Astrocyte of the spinal cord (primary cell): ENCODE measurements at places on chromosomes 13 and 19.

GRCh38 chr13:37476874-37477273 lies 121.7 kb downstream of the POSTN start:
- DNase-seq: no peak

DNA sequence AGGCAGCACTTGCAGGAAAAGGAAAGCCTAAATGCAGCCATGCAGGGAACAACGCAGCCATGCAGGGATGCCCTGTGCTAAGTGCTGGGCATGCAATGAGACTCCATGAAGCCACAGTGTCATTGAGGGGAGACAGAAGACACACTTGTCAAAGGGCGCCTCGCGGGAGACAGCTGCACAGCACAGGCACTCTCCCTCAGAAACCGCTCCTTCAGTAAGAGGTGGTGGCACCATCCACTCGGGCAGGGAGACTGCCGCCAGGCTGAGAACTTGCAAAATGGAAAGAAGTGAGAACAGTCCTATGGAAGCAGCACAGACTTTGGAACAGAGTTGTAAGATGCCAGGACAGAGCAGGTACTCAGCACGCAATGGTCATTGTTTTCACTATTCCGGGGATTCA lies 51.1 kb downstream of the GGACT start:
- DNase-seq: no peak

- DNase-seq: no peak
These were observed 92.0 kb downstream of the KCTD15 start for GRCh38 chr19:33888665-33889064.

DNA sequence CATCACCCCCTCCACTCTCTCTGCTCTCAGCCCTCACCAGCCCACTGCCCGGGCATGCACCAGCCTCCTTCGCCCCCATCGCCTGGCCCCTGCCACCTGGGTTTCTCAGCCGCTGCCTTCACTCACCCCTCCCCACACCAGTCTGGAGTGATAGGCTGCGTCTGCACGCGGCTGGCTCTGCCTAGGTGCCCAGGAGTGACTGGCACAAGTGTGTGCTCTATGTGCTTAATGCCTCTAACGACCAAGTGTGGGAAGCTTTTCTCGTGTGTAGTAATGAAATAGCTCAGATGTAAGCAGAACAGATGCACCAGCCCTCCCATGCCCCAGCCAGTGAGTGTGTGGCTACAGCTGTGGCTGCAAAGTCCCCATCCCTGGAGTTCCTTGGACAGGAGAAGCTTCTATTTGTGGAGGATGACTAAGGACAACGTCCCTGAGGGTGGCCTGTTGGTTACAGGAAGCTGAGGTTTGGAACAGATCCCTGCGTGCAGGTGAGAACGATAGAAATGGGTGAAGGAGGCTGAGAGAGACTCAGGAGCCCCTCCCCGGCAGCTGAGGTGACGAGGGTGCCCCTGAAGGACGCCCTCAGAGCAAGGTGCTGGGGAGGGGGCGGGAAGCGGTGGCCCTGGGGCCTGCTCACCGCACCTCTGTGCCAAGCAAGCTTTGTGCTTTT lies 35.6 kb downstream of the ATP11A start:
- no peak for DNase-seq

DNA sequence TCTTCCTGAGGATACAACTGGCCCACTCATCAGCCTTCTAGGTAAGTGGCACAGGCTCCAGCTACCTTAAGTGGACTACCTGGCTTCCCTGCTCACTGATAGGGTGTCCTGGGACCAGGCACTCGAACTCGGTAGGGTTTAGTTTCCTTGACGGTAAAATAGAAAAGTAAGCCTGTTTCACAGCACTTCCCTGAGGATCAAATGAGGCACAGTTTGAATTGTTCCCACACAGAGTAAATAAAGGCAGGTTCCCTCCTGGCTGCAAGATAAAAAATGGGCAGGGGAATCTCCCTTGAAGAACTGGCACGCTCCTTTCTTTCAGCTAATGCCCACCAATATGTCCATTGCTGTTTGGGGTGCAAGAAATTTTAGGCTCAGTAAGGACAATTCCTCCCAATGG lies 1.1 kb upstream of the FAM124A start:
- no peak for DNase-seq

GRCh38 chr19:35585848-35586247 lies at the start of gene PMIS2:
TSS of gene PMIS2 (plus strand) at chr19:35586173. CDS start at chr19:35586260, 87 bp downstream.
- DNase-seq: no peak

- no peak for DNase-seq
These were observed 558 bp upstream of the PPAN start for GRCh38 chr19:10105509-10106099.

- no peak for DNase-seq
These were observed 320.2 kb downstream of the TBC1D4 start for GRCh38 chr13:75161804-75162203.

DNA sequence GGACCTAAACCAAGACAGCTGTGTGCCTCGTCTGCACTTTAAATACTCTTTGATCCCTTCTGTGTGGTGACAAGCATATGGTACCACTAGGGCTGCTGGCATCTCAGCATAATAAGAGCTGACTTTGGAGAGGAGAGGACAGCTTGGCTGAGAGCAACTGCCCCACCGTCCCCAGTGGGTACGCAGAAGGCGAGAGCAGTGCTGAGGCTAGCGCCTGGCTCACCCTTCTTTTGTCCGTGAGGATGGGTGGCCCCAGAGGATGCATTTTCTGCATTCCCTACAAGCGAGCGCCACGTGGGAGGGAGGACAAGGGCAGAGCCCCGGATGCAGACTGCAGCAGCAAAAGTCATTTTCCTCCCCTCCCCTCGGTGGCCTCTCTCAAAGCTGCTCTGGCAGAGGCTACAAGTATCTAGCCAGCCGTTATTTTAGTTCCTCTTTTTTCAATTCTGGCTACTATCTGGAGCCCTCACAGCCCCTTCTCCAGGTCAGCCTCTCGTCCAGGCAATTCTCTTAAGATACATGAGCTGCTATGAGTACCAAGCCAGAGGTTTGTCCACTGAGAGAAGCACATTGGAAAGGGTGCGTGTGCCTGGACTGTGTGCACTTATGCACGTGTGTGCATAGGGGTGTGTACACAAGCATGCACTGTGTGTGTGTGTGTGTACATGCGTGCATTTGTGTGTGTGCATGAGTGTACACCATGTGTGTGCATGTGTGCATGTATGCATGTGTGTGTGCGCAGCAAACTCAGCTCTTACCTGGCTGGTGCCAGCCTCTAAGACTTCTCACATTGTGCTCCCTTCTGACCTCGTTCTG lies 51.3 kb downstream of the RAB20 start:
- no peak for DNase-seq

DNA sequence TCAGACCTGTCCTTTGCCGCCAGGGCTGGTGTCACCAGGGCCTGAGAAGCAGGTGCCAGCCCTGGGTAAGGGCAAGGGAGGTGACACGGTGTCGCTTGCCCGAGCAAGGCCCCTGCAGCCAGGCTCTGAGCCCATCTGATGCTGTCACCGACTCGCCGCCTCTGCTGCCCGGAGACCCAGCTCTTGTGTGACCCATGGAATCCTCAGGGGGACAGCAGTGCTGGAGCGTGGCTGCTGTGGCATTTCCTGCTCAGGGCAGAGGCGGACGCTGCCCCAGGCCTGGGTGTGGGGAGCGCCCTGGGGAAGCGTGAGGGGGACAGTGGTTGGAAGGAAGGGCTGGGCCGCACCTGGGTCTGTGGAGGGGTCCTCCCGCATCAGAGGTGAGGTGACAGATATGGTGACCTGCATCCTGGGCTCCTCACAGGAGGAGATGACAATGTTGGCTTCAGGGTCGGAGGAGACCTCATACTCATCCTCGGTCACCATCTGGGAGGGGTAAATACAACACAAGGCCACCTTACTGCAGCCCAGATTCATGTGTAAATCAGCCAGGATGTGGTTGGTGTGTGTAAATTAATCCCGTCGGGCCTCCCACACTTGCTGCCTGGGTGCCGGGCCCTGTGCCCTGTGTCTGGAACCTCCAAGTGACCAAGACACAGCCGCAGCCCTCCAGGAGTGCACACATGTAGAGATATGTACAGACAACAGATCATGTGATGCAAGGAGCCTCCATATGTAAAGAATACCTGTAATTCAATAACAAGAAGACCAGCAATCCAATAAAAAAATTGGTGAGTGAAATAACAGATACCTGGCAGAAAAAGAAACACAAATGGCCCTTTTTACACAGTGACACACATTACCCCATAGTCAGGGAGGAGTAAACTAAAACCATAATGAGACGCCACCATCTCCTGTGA lies 27.6 kb upstream of the MATK start:
- no peak for DNase-seq

DNA sequence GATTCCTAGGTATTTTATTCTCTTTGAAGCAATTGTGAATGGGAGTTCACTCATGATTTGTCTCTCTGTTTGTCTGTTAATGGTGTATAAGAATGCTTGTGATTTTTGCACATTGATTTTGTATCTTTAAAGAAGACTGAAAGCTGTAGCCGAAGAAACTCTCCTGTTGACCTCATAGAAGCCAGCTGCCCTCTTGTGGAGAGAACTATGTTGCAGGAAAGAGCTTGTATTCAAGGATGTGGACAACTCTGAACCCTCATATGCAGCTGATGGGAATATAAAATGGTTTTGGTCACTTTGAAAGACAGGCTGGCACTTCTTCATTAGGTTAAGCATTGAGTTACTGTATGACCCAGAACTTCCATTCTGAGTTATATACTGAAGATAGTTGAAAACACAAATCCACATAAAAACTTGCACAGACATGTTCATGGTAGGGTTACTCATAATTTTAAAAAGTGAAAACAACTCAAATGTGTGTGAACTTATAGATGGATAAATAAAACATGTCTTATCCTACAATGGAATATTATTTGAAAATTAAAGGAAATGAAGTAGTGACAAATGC lies 65.8 kb upstream of the SLITRK6 start:
- peak; percentile 37 for DNase-seq

GRCh38 chr19:42568006-42568405 lies 26.7 kb downstream of the CEACAM8 start:
- DNase-seq: no peak

DNA sequence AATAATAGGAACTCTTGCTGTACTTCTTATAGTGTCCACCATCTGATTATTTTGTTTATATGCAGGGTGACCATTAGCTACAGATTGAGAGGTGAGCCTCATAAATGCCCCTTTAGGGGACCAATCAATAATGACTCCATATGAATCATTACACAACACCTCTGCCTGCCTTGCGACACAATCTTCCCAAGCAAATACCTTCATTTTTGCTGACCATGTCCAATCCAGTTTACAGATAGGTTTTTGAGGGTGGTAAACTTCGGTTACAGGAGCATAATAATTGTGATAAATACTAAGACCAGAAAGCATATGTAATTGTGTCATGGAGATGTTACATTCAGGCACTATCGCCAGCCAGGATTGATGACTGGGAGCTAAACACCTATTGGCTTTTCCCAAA lies 23.6 kb upstream of the IL17D start:
- DNase-seq: no peak

DNA sequence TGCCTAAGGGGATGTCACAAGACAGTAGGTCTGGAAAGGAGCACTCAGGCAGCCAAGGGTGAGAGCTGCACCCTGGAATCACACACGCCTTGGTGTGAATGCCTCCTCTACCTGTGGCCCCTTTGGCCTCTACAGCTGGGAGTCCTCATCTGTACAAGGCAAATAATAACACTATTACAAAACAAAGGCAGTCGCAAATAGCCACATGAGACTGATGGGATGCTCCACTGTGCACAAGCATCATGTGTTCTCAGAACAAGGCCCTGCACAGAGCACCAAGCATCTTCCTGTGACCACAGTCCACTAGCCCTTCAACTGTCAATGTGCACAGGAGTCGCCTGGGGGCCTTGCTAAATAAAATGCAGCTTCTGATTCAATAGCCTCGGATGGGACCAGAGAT lies 44.6 kb upstream of the HNRNPA1L2 start:
- no peak for DNase-seq

DNA sequence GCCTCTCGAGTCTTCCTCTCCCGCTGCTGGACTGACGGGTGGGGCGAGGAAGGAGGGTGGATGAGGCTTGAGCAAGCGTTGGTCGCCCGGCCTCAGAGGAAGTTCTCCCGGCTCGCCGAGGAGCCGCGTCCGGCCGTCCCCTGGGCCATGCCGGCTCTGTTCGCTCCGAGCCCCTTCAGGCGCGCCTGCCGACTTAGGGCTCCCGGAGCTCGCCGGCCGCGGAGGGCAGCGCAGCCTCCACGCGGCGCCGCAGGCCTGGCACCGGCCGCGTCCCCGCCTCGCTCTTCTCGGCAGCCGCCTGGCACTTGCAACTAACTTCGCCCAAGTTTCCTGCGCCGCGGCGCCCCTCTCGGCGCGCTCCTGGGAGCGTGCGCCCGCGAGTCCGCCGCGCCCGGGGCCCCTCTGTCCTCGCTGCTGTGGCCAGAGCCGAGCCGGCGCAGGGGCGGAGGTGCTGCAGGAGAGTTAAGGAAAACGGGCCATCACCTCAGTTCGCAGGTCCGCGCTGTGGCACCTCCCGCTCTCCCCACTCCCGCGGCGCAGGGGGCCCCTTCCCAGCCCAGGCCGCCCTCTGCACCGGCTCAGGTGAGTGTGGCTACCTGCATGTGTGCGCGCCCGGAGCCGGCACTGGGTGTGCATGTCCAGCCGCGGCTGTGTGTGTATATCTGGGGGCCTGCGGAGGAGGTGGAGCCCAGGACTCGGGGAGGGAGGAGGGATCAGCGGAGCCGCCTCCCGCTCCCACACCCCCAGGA lies 641 bp upstream of the SOX21 start:
- peak; percentile 77 for DNase-seq

DNA sequence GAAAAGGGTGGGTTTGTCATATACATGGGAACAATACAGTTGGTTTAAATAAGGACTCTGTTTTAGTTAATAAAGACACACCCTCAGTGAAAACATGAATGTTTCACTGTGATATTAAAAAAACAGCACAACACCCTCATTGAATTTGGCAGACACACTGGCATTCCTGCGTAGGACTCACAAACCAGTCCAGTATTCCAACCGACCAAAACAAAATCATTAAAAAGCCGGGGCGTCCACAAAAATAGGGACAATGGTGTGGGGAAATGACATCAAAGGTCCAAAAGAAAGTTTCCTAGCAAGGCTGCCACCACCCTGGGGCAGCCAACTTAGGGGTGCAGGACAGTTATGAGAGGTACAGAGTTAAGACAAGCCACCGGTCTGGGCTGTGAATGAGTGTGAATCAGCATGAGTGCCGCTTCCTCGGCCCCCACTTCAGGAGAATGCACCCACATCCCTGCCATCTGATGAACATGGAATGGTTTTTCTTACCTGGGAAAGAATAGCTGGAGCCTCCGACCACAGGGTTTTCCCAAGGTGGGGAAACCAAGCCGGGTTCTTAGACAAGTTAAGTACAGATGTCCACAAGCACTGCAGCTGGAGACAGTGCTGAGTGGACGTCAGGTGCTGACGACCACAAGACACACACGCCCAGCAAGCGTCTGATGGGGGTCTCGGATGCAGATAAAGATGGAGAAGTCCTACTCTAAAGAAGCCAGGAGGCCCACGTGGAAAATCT lies 73.3 kb downstream of the KLF2 start:
- no peak for DNase-seq
